ENCODE measurements at places on chromosomes 1 and 21. TPM values are rescaled to one million over a fixed set of nuclear protein-coding genes. Genes with fewer than 3 reads are reported as not detected.

Gene BSND
- polyA plus RNA-seq = 0.02 TPM

Gene EXTL1
- 0.09 TPM for polyA plus RNA-seq

Gene FABP3
- 12.6 TPM for polyA plus RNA-seq

Gene RAB3B
- polyA plus RNA-seq = under 0.01 TPM

Gene C1orf56
- polyA plus RNA-seq = 5.0 TPM

Gene APH1A
- 126 TPM for polyA plus RNA-seq

Gene CA6
- not detected for polyA plus RNA-seq

Gene RAB4A
- polyA plus RNA-seq = 21.8 TPM

Gene PRAMEF14
- polyA plus RNA-seq = not detected

Gene SEMA6C
- 6.7 TPM for polyA plus RNA-seq

Gene CAMSAP2
- 2.3 TPM for polyA plus RNA-seq

Gene OR2T33
- not detected for polyA plus RNA-seq

Gene SLC2A1
- polyA plus RNA-seq = 4.4 TPM

Gene VSIG8
- not detected for polyA plus RNA-seq

Gene MAP1LC3C
- 5.7 TPM for polyA plus RNA-seq

Gene CLDN14
- polyA plus RNA-seq = 0.22 TPM

Data from adipose tissue (tissue), 3 donors.